ENCODE measurements at places on chromosomes 7 and 10.

DNA sequence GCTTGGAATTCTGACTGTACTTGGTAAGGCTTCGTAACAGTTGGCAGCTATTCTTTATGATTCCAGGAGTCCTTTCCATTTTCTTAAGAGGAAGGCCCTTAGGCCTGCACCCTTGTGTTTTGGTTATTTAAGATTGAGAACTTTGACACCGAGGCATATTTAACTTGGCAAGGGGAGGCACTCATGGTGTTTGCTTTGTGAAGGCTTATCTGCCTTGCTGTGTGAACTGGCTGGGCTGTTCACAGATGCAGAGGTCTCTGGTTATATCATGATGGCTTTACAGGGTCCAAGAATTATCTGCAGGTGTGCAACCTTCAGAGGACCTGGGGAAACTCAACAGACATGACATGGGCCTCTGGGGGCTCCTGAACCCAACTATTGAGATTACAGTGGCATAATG, 833 bp upstream of the PNLIPRP1 start:
- DNase-seq, result no peak

DNA sequence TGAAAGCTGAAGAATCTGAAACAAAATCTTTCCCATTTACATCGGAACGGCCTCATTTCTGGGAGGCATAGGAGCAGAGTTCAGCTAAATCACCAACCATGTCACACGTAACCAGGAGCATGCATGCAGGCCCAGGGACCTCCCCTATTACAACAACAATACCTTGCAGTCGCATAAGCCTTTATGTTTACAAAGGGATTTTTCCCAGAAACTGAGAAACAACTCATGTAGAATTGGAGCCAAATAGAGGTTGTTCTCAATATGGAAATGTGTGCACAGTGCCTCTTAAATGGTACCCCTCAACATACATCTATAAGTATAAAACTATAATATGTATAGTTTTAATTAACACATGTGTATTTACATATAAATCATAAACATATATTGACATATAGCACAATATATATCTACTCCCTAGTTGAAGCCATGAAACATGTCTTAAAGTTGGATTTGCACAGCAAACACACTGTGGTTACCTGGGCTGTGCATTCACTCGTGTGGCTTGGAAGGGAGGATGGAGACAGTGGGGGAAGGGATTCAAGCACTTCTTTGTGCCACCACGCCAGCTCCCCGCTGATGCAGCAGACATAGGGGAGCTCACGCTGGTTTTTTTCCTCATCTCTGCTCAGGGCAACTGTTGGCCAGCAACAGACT, 35.0 kb upstream of the DGKI start:
- no peak for DNase-seq

DNA sequence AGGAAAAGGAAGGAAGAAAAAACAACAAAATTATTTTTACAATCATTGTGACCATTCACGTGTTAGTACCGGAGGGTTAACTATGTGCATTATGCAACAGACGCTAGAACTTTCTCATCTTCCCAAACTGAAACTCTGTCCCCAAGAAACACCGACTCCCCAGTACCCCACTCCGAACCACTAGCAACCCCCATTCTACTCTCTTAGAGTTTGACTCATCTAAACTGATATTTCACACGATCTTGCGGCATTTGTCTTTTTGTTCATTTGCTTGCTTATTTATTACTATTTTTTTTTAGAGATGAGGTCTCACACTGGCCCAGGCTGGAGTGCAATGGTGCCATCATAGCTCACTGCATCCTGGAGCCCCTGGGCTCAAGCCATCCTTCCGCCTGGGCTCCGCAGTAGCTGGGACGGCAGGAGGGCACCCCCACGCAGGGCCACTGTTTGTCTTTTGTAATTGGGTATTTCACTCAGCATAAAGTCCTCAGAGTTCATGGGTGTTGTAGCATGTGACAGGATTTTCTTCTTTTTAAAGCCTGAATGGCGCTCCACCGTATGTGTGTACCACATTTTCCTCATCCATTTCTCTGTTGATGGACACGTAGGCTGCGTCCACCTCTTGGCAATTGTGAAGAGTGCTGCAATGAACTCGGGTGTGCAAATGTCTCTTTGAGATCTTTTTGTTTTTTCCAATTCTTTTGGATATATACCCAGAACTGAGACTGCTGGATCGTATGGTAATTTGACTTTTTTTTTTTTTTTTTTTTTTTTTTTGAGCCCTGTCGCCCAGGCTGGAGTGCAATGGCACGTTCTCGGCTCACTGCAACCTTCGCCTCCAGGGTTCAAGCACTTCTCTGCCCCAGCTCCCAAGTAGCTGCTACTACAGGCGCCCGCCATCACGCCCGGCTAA, 9.5 kb downstream of the MNX1 start:
- no peak for DNase-seq

DNA sequence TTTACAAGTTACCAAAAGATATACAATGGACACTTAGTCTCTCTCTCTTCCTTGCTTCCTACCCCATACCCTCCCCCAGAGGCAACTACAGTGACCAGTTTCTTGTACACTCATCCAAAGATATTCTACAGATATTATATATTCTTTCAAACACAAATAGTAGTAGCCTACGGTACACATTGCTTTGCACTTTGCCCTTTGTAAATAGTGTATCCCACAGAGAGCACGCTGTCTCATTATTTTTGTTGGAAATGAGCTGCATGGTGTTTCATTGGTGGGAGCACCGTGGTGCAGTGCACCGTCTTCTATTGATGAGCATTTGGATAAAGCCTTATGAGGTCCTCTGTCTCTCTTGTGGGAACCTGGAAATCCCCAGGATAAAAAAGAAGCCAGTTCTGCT, 24.2 kb downstream of the STRA8 start:
- DNase-seq, result no peak

DNA sequence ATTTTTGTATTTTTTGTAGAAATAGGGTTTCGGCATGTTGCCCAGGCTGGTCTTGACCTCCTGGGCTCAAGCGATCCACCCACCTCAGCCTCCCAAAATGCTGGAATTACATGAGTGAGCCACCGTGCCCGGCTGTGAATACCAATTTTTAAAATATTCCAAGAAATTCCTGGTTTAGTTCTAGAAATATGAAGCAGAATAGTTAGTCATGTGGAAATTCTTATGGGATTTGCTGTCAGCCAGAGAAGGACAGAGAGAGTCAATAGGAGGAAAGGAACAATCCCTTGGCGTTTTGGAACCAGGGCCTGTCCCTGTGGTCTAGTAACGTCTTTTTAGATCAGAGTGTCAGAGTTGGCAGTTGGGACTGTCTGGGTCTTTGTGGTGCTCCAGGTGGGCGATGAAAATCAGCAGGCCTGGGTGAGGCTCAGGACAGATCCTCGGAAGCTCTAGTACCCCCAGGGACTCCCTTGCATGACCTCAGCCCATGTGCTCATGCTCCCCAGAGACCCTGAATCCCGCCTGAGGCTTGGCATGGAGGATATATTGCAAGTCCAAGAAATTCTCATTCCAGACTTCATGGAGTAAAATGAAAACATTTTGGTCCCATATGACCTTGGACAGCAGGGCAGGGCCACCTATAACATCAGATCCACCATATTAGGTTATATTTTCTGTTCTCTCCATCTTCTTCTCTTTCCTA, 7.8 kb downstream of the NODAL start:
- no peak for DNase-seq

DNA sequence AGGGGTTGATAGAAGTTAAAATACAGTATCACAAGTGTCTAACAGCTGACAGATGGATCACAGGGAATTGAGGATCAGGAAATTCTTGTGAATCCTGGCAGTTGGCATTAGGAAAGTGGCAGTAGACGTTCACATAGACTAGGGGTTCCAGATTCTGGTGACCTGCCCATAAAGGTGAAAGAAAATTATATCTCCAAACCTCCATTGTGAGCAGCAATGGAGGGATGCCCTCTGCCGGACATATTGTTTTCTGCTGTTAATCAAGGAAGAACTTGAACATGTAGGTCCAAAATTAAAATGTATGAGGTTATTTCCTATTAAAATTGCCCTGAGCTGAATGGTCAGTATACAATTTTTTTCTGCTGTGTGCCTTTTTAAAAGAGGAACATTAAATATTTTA, 5.1 kb downstream of the NME8 start:
- DNase-seq, result peak; percentile 31

GRCh38 chr10:24277771-24278170, 68.8 kb downstream of the KIAA1217 start:
- DNase-seq, result peak; percentile 82

- DNase-seq, result no peak
Observed at GRCh38 chr10:125060026-125060425, 100.3 kb downstream of the CTBP2 start.

DNA sequence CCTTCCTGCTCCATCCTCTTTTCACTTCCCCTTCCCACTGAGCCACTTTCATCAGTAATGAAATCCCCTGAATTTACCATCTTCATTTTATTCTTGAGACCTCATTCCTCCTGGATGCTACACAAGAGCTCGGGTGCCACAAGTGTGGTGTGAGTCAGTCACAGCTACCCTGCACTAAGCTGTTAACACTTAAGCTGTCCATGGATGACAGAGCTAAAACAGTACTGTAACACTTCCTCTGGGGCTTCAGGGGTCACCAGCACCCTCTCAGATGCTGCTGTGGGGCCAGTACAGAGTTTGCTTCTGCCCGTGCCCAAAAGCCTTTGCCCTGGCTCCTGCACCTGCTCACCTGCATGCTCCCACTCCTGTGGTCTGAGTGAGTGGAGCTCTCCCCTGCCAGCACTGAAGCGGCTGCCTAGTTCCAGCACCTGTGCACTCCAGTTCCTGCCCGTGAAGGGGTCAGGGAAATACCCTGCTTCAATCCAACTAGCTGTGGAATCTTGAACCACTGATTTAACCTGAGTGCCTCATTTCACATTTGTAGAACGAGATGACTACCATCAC, 71.9 kb downstream of the POT1 start:
- DNase-seq, result no peak

DNA sequence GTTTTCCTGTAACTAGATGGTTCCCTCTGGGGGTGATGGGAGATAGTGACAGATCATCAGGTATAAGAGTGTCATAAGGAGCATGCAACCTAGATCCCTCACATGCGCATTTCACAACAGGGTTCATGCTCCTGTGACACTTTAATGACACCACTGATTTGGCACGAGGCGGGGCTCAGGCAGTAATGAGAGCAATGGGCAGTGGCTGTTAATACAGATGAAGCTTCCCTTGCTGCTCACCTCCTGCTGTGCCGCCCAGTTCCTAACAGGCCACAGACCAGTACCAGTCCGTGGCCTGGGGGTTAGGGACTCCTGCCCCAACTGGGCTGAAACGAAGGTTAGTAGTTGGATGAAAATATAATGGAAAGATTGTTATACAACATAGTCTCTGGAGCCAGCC, 201.6 kb upstream of the LRRN3 start:
- no peak for DNase-seq

Measured in bronchial epithelial cell (primary cell).